ENCODE measurements at places on chromosomes 2 and 18. TPM values are rescaled to one million over a fixed set of nuclear protein-coding genes. Genes with fewer than 3 reads are reported as not detected.
A peak's percentile ranks its signal among the peaks of the same experiment; 100 is the strongest.

- DNase-seq = peak; percentile 66
These were observed 1.8 kb downstream of the MPV17 start for GRCh38 chr2:27320958-27321543.

GRCh38 chr2:236623816-236624215 is 54.2 kb downstream of the ACKR3 start:
- DNase-seq = no peak

DNA sequence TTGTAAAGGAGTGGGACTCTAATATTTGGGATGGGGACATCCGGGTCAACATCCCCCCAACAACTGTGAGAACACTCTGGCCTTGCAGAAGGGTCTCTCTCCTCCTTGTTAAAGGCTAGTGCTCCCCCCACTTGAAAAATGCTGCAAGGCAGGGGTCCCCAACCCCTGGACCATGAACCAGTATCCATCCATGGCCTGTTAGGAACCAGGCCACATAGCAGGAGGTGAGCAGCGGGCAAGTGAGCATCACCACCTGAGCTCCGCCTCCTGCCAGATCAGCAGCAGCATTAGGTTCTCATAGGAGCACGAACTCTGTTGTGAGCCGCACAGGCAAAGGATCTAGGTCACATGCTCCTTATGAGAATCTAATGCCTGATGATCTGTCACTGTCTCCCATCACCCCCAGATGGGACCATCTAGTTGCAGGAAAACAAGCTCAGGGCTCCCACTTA is 243.9 kb upstream of the ID2 start:
- DNase-seq = no peak

Gene CD8B2
- polyA plus RNA-seq = not detected

Gene ALK
- not detected for polyA plus RNA-seq

GRCh38 chr2:212737392-212738172 is 199.0 kb upstream of the ERBB4 start:
- no peak for DNase-seq
